Esophagus muscularis mucosa (tissue), 4 donors: ENCODE measurements at places on chromosomes 13 and 19. TPM values are rescaled to one million over a fixed set of nuclear protein-coding genes. Genes with fewer than 3 reads are reported as not detected.

ZNF324B gene
- total RNA-seq = 7.6 TPM

RASGRP4 gene
- 7.8 TPM for total RNA-seq

ZNF701 gene
- total RNA-seq = 7.8 TPM

IGFLR1 gene
- 8.1 TPM for total RNA-seq

PLK5 gene
- total RNA-seq = not detected

MYO16 gene
- 1.2 TPM for total RNA-seq

ADGRE2 gene
- total RNA-seq = 0.65 TPM

SRRM5 gene
- 0.13 TPM for total RNA-seq

ARHGAP45 gene
- 28.3 TPM for total RNA-seq

CFAP97D2 gene
- not detected for total RNA-seq

EMC10 gene
- 60.1 TPM for total RNA-seq

IFNL1 gene
- total RNA-seq = not detected

SMARCA4 gene
- 54.7 TPM for total RNA-seq

SHISA7 gene
- under 0.01 TPM for total RNA-seq

URI1 gene
- total RNA-seq = 59.4 TPM

ZNF439 gene
- 6.6 TPM for total RNA-seq

SIGLEC12 gene
- not detected for total RNA-seq

ZNF506 gene
- 20.2 TPM for total RNA-seq

ERICH6B gene
- total RNA-seq = not detected

SIGLEC7 gene
- 0.92 TPM for total RNA-seq

ZNF841 gene
- total RNA-seq = 13.7 TPM

RPL18 gene
- total RNA-seq = 1,298 TPM

ICAM1 gene
- 63.5 TPM for total RNA-seq

KIR2DL4 gene
- total RNA-seq = not detected

GGN gene
- 0.91 TPM for total RNA-seq

CPAMD8 gene
- 21.0 TPM for total RNA-seq

UBE2L5 gene
- not detected for total RNA-seq

EBI3 gene
- 2.1 TPM for total RNA-seq

NR1H2 gene
- total RNA-seq = 214 TPM

ZNF229 gene
- total RNA-seq = 4.1 TPM

TNFSF9 gene
- not detected for total RNA-seq

TYROBP gene
- total RNA-seq = 52.4 TPM

RASIP1 gene
- 15.0 TPM for total RNA-seq

CDC34 gene
- 78.9 TPM for total RNA-seq

BRSK1 gene
- 3.3 TPM for total RNA-seq

CCDC194 gene
- total RNA-seq = not detected
